ENCODE measurements at places on chromosomes 4 and X.
A peak's percentile ranks its signal among the peaks of the same experiment; 100 is the strongest.

DNA sequence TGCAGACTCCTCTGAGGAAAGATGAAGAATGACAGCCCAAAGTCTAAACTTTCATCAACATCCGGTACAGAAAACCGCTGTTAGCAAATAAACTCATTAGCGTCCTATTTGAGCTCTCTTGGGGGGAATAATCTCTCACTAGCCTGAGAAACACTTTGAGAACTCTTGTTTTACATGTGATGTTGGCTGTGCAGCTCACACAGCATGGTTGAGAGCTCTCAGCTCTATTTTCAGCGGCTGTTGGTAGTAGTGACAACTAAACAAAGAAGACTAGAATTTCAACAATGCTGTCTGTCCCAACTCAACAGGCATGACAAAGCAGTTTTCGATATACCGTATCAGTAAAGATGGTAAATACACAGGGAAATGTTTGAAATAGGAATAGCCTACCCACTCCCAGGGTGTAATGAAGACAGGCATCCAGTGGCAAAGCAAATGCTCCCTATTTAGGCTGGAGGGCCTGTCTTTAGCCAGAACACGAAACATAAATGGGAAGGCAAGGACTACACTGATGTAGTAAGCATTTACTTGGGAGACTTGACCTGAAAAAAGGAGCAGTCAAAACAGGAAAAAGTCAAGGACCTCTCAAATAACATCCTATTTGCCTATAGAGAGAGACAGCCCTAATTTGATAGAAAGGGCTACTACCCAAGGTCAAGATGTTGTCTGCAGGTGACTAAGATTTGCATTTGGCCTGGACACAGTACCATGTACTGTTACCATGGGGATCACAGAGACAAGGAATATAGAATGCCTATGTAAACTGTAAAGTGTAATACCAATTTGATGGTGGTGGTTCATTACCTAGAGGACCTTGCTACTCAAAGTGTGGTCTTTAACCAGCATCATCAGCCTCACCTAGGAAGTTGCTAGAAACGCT lies 60.4 kb downstream of the PPEF2 start:
- no peak for DNase-seq

GRCh38 chrX:71118985-71119535 lies 664 bp downstream of the MED12 start:
- no peak for DNase-seq

DNA sequence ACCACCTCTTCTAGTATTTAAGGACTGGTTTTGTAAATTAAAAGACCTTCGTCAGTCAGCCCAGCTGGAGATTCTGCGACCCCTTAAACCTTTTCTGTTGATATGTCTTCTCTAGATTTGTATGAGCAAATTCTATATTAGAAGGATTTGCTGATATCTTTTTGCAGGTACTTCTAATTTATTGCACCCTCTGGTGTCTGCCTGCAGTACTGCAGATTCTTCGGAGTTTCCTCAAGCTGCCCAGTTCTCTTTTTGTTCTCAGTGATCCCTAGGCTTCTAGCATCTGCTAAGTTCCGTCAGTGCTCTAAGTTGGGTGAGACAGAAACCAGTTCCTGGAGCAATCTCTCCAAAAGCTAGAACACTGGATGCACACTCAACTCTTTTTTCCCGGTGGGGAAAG lies 545.2 kb downstream of the C4orf33 start:
- peak; percentile 30 for DNase-seq

DNA sequence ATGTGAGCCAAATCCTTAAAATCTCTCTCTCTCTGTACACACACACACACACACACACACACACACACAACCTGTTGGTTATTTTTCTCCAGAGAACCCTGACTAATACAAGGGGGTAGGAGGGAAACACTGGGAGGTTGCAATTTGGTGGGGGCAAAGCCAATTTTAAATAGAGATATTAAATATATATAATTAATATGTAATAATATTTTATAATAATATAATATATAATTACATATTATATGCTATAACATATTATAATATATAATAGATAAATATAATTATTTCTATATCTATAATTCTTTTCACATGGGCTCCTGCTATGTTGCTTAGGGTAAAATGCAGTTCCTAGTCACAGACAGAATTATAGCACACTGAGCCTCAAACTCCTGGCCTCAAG lies 1354.2 kb downstream of the FSTL5 start:
- DNase-seq, result no peak

- DNase-seq, result no peak
These were observed 21.0 kb upstream of the PCYT1B start for GRCh38 chrX:24668111-24668510.

GRCh38 chrX:57607295-57608187 lies 15.7 kb downstream of the ZXDB start:
- DNase-seq, result no peak

- no peak for DNase-seq
These were observed 41.8 kb upstream of the ARHGEF6 start for GRCh38 chrX:136822337-136823095.

DNA sequence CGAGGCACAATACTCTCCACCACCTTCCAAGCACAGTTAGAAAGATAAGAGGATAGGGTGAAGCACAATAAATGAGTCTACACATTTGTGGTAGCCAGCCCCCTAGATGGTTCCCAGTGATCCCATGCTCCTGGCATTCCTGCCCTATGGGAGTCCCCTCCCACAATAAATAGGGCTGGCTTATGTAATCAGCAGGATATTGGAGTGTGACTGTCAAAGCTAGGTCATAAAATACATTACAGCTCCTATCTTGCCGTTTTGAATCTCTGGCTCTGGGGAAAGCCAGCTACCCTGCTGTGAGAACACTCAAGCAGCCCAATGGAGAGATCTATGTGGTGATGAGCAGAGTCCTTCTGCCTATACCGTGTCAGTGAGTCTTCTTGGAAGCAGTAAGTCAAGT lies 198.7 kb upstream of the NOCT start:
- no peak for DNase-seq

DNA sequence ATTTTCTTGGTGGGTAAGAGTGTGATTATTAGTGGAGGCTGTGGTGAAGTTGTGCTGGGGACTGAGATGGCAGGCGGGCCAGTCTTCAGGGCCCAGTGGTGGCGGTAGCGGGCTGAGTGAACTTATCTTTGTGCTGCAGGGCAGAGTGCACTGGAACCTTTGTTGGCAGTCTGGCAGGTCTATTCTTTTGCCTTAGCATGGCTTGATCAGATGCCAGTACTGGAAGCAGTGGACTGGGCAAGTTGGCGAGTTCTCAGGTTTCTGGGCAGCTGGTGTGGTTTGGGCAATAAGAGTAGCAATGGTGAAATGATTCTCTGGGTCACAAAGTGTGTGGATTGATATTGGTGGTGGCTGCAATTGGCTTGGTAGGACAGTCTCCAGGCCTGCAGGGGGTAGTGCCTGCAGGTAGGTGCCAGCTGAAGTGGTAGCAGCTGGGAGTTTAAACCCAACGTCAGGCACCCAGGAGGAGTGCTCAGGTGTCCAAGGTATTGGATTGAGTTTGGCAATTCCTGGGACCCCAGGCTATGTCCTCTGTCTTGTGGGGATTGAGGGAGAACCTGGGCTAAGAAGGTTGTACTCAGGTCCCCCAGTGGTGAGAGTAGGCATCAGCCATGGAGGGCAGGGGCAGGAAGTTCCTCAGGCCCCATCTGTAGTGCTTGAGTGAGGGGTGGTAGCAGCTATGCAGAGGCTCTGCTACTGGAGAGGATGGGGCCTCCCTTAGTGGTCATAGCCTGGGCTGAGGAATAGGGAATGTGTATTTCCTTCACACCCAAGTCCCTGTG lies 34.9 kb upstream of the SLC25A14 start:
- DNase-seq, result no peak

DNA sequence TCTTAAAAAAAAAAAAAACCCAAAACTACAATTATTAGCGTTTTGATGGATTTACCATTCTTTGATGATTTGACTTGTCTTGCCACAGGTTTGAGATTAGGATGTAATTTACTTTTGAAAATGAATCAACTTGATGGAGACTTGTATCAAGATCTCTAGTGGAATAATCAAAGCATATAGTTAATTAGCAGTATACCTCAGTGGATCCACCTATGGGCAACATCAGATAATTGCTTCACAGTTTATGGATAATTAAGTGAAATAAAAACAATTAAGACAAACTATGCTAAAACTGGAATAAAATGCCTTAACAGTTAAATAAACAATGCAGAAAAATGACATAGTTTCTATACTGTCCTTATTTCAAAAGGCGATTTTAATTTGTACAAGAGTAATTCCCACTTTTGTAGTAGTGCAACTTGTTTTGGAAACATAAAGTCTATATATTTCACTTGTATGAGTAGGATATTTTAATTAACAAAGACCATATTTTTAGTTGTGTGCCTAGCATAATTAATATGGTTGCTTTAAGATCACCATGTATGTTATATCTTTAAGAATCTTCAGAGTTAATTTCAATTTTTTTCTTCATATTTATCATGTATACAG lies 4.2 kb downstream of the CPEB2 start:
- no peak for DNase-seq

DNA sequence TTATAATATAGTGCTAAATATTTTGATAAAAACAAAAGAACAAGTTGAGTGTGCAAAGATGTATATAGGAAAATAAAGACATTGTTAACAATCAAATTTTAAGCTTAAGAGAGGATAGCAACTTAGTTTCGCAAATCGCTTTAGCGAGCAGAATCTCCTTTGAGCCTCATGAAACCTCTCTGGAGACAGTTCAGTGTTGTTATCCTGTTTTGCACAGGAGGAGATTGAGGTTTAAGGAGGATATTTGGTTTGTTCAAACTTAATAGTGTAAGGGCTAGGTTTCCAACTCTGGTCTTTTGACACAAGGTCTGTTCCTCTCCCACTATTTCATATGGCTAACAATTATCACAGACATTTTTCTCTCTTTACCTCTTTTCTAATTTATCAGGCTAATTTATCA lies 1848.5 kb upstream of the TENM3 start:
- no peak for DNase-seq

DNA sequence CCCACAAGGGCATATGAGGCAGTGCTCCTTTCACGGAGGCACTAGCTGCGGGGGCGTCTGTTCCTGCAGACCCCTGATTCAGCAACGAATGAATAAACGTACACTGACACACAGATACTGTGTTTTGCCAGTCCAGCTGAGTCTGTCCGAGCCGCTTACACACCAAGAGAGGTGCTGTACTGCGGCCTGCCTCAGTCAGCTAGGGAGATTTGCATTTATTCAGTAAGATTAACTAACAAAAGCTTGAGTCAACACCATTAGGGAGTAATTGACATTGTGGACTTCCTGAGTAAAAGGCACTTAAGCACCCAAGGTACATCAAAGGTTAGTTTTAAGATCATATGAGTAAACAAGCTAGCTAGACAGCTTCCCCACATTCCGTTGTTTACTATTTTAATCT lies 31.0 kb upstream of the BEX4 start:
- no peak for DNase-seq

DNA sequence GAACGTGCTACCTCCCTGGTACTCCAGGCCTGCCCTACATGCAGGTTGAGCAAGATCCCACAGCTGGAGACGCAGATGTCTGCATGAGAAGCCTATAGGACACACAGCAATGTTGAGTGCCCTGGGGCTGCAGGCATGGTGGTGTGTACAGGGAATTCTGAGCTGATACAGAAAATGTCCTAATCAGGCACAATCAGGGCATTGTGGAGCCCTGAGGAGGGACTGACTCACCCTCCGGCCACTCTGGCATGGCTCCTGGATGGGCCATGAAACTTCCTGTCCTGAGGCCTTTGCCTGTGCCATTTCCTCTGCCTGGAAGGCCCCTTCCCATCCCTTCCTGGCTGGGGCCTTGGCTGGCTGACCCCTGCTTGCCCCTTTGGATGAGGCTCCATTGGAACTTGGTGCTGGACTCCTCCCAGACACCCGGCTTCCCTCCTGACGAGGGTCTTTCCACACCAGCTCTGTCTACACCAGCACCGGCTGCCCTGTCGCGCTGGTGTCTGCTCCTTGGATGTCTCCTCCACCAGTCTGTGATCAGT lies 16.7 kb upstream of the AFAP1 start:
- no peak for DNase-seq

Measured in stimulated activated CD4-positive, alpha-beta T cell treated with anti-CD3 and anti-CD28 coated beads, Interleukin-4, amount 100 ng/mL, for 48 hours (primary cell).